ENCODE measurements at places on chromosomes 12 and 14. TPM values are rescaled to one million over a fixed set of nuclear protein-coding genes. Genes with fewer than 3 reads are reported as not detected.

TMCC3 gene
- polyA plus RNA-seq, result 6.7 TPM

PALS1 gene
- 20.6 TPM for polyA plus RNA-seq

DTX1 gene
- polyA plus RNA-seq, result 7.3 TPM

ENDOU gene
- polyA plus RNA-seq, result 0.28 TPM

ADGRD1 gene
- 1.7 TPM for polyA plus RNA-seq

SLC16A7 gene
- polyA plus RNA-seq, result 6.4 TPM

ADAM21 gene
- 0.28 TPM for polyA plus RNA-seq

SLC5A8 gene
- polyA plus RNA-seq, result 2.7 TPM

ADCY4 gene
- 19.2 TPM for polyA plus RNA-seq

DBX2 gene
- not detected for polyA plus RNA-seq

RABGGTA gene
- polyA plus RNA-seq, result 25.8 TPM

RD3L gene
- polyA plus RNA-seq, result not detected

OAS2 gene
- polyA plus RNA-seq, result 5.0 TPM

SOAT2 gene
- polyA plus RNA-seq, result 0.26 TPM

TAS2R9 gene
- not detected for polyA plus RNA-seq

RPGRIP1 gene
- polyA plus RNA-seq, result not detected

SOX5 gene
- 0.54 TPM for polyA plus RNA-seq

KLRB1 gene
- 0.73 TPM for polyA plus RNA-seq

B4GALNT3 gene
- polyA plus RNA-seq, result 11.3 TPM

PPP4R3A gene
- polyA plus RNA-seq, result 29.0 TPM

ADCY6 gene
- 27.3 TPM for polyA plus RNA-seq

IL26 gene
- polyA plus RNA-seq, result not detected

LBHD2 gene
- polyA plus RNA-seq, result 0.82 TPM

MIP gene
- polyA plus RNA-seq, result not detected

DAZAP2 gene
- 363 TPM for polyA plus RNA-seq

OASL gene
- 1.0 TPM for polyA plus RNA-seq

NANOG gene
- not detected for polyA plus RNA-seq

CLBA1 gene
- 13.2 TPM for polyA plus RNA-seq

HECTD1 gene
- polyA plus RNA-seq, result 35.5 TPM

ADSS1 gene
- polyA plus RNA-seq, result 16.5 TPM

GNG2 gene
- polyA plus RNA-seq, result 4.0 TPM

SUOX gene
- polyA plus RNA-seq, result 61.1 TPM

TBC1D30 gene
- polyA plus RNA-seq, result 4.2 TPM

GALNT16 gene
- polyA plus RNA-seq, result 15.2 TPM

TMEM119 gene
- 4.1 TPM for polyA plus RNA-seq

PPP1R36 gene
- 2.8 TPM for polyA plus RNA-seq

CHST11 gene
- polyA plus RNA-seq, result 2.0 TPM

OR6C2 gene
- not detected for polyA plus RNA-seq

MRPL42 gene
- 57.6 TPM for polyA plus RNA-seq

DHRS2 gene
- 2.4 TPM for polyA plus RNA-seq

PGF gene
- polyA plus RNA-seq, result 12.1 TPM

C3AR1 gene
- polyA plus RNA-seq, result 2.9 TPM

EML5 gene
- polyA plus RNA-seq, result 0.26 TPM

Measured in kidney (tissue), 22 donors.